Stimulated activated naive CD4-positive, alpha-beta T cell (primary cell): ENCODE measurements at places on chromosomes 1 and 21.

GRCh38 chr1:8354038-8354437 is 36.1 kb downstream of the SLC45A1 start:
- no peak for DNase-seq

DNA sequence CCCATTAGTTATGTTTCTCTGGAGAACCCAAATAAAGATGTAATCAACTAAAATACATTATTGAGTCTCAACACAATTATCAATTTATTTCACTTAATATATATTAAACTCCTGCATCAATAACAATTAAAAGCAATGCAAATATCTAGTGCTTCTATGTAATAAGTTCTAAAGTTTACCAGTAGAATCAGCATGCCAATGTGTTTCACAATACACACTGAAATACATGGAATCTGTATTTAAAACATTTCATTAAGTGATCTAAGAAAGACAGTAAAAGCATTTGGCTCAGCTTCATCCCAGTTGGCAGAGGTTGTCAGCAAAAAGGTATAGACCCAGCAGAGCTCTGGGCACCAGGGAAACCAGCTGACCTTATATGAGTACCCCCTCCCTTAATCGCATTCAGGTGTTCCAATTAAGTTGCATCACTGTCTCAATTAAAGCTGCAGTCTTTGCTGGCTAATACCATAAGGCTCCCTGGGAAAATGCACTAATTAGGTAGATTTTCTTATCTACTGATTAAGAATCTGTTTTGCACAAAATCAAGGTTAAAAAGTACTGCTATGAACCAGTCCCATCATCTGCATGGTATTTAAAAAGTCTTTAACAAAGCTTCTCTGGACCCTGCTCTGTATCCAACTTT is 63.1 kb downstream of the NIBAN1 start:
- DNase-seq: no peak

- DNase-seq: no peak
Measured at GRCh38 chr1:165527251-165528007, 16.4 kb upstream of the LRRC52 start.

- no peak for DNase-seq
Measured at GRCh38 chr21:17501107-17502006, 11.5 kb upstream of the CXADR start.

DNA sequence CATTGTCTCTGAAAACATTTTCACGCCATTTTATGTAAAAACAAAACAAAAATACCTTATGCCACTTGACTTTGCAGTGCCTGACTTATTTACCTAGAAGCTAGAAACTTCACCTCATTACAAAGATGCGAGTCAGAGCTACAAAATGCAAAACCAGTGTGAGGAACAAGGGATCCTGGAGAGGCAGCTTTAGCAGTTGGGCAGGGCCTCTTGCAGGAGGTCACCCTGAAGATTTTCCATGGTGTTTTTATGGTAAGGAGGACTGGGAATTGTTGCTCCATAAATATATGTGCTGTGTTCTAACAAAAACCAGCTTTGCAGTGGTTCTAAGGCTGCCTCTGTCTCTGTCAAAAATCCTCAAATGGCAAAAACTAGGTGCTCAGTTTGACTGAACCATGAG is 36.4 kb upstream of the TARBP1 start:
- DNase-seq: no peak

DNA sequence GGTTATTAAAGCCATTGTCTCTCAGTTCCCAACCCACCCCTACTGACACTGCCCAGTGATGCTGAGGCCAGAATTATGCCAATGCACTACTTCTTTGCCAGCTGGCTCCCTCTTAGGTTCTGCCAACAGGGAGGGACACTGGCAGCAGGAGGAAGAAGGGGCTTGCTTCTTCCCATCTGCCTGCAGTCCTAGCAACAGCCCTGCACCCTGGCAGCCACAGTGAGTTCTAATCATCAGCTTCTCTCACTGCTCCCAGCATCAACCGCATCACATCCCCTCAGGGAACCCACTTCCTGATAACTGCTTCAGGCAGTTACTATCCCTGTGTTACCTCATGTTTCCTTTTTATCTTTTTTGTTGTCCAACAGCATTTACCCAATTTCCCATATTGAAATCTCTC is 86.2 kb downstream of the UBR4 start:
- no peak for DNase-seq

GRCh38 chr1:169043823-169044222 is 62.7 kb upstream of the ATP1B1 start:
- DNase-seq: no peak

- no peak for DNase-seq
Measured at GRCh38 chr21:20451046-20451445, 547.2 kb upstream of the NCAM2 start.

DNA sequence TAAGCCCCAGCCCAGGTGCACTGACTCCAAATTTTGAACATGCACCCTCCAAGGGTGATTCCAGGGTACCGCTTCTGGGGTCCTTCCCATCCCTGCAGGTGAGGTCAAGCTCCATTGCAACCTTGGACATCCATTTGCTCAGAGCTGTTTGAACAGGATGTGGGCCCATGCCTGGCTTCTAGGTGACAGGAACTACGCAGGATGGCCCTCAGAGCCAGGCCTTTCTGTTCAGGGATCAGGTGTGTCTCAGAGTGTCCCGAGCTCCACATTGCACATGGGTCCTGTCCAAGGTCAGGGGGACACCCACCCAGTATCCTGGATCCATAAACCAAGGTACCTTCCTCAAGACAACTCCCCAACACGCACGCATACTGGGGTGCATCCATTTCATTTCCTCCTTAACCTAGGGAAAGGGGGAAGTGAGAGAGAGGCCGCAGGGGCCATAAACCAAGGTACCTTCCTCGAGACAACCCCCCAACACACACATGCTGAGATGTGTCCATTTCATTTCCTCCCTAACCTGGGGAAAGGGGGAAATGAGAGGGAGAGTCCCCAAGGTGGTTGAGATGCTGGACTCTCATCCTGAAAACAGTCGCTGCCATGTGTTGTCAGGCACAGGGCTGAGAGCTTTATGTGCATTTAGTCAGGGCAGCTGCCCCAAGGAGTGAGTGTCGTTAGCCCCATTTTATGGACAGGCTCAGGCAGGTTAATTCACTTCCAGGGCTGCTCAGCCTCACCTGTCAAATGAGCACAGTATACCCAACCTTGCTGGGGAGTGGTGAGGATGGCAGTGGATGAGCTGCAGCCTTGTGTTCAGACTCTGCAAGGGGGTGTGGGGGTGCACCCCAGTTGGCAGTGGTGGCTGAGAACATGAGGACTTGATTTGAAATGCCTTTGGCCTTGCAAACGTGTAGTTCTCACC is 2.1 kb downstream of the SLC66A1 start:
- DNase-seq: no peak

GRCh38 chr1:59342801-59343575 is 46.1 kb downstream of the FGGY start:
- DNase-seq: no peak

DNA sequence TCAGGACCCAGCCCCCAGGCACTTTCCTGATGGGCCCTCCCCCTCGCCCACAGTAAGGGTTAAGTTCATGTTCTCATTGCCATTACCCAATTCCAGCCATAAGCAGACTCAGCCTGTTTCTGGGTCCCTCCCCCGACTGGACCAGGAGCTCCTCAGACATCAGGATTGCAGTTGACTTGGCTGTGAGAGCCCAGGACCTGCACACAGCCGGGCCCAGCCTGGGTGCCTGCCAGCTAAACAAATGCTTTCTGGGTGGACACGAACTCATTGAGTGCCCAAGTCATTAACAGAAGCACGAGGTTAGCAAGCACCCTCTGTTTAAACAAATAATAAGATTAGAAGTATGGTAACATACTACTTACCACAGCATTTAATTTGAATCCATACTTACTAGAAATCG is 147.9 kb upstream of the POU3F1 start:
- no peak for DNase-seq

- DNase-seq: peak; percentile 11
Measured at GRCh38 chr1:32702599-32703478, at the start of gene SYNC. SYNC (minus strand) TSS chr1:32702770; CDS start chr1:32702660, 110 bp downstream.
